ENCODE measurements at places on chromosomes 3 and 15. TPM values are rescaled to one million over a fixed set of nuclear protein-coding genes. Genes with fewer than 3 reads are reported as not detected.

The CYP8B1 gene
- total RNA-seq, result not detected

The CEMIP gene
- total RNA-seq, result 0.59 TPM

The CD86 gene
- 7.3 TPM for total RNA-seq

The GTF2A2 gene
- total RNA-seq, result 40.7 TPM

The PLXNA1 gene
- 21.3 TPM for total RNA-seq

The CCR9 gene
- not detected for total RNA-seq

The ELL3 gene
- 9.0 TPM for total RNA-seq

The SNX4 gene
- total RNA-seq, result 51.4 TPM

The DLEC1 gene
- 0.98 TPM for total RNA-seq

The BUB1B gene
- total RNA-seq, result 0.33 TPM

The RHCG gene
- total RNA-seq, result 0.66 TPM

The TMEM108 gene
- 0.98 TPM for total RNA-seq

The CHRFAM7A gene
- 0.73 TPM for total RNA-seq

The TYRO3 gene
- 6.9 TPM for total RNA-seq

The ACAA1 gene
- total RNA-seq, result 83.9 TPM

The IGF1R gene
- 146 TPM for total RNA-seq

The TPRG1 gene
- 29.2 TPM for total RNA-seq

The ABHD2 gene
- total RNA-seq, result 80.3 TPM

DNA sequence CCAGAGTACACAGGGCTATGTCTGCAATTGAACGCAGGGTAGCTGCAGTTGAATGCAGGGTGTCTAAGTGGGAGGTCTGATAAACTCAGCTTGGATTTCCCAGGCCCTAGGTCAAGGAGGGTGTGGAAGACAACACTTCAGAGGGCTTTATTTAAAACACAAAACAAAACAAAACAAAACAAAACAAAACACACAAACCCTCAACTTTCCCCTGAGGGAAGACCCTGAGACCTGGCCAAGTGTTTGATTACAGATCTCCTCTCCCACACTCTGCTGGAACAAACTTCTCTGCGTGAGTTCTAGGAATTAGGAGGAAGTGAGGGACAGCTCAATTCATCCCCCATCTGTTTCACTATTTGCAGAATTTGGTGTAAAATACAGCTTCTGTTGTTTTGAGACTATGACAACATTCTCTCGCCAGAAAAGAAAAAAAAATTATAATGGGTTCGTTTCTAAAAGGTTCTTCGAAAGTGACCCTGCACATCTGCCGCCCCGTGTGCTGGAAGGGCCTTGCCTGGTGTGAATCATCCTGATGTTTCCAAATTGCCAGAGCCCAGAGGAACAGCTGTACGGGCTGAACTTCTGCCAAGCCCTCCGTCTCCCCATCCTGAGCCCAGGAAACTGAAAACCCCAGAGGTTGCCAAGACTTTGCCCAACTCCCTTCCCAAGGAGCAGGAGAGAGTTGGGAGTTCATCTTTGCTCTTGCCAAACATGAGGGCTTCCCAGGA lies 73.3 kb upstream of the RAD18 start:
- no peak for DNase-seq

- no peak for DNase-seq
These were observed 103.3 kb downstream of the STT3B start for GRCh38 chr3:31636049-31636448.

GRCh38 chr3:33658621-33658990 lies 59.4 kb downstream of the CLASP2 start:
- no peak for DNase-seq

- DNase-seq, result no peak
These were observed 23.7 kb downstream of the CFAP92 start for GRCh38 chr3:128969993-128970739.

DNA sequence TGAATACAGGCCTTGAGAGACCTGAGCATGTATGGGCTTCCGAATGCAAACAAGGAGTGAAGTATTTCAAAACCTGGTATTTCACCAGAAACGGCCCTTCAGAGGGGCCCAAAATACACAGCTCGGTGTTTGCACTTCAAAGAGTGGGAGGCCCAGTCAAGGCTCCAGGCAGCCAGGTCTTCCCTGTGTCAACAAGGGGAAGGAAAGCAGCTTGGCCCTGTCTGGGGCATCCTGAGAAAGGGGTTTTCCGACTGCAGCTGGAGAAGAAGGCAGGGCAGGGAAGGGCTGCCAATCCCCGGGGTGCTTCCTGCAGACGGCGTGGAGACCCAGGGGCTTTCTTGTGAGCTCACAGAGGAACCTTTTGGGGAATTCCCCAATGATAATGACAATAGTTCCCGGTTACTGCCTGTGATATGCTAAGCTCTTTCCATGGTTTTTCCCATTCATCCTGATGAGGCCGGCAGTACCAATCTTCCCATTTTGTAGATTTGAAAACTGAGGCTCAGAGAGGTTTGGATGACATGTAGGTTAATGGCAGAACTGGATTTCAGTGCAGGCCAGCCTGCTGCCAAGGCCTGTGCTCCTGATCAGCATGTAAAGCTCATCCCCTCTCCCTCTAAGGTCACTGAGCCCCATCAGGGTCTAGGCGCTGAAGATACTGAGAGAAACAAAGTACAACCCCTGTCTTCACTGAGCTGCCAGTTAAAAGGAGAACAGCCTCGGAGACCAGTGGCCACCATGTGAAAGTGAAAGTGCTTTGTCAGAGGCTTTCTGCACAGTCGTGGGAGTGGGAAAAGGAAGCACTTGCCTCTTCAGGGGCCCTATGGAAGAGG lies 43.0 kb upstream of the TLE3 start:
- no peak for DNase-seq

GRCh38 chr15:73677146-73677607 lies 7.0 kb upstream of the CD276 start:
- peak; percentile 67 for DNase-seq

DNA sequence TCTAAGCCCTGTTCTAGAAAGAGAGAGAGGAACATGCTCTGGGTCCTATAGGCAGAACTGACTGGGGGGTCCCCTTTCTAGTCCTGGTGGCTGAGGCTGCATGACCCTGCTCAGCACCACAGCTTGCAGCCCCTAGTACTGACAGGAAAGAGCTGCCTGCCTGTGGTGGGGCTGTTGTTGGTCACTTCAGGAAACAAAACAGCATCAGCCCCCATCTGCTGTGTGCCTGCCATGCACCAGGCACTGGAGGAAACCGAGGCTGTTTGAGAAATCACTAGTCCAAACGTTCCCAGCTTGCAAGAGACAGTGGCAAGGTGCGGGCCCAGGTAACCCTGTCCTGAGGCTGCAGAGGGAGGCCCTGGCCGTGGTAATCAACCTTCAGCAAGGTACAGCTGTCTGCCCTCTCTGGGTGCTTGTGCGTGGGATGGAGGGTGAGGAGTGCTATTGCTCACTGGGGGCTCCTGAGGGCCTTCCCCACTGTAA lies 90.6 kb downstream of the IQSEC1 start:
- no peak for DNase-seq

DNA sequence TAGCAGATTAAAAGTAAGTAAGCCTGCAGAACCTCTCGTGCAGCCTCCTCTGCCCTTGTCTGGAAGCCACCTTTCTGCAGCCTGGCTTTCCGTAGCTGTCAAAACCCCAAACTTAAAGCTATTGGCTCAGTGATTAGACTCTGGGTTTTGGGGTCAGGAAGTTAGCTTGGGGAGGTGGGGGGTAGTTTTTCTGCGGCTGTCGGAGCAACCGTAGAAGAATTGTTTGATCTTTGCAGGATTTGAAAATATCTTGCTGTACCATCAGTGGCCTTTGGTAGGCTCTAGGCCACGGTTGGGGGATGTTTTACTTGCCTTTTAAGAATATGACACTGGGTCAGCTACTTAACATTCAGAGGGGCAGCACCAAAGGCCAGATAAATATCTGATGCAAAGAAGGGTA lies 88.4 kb upstream of the RASGRP1 start:
- DNase-seq, result no peak

- DNase-seq, result peak; percentile 75
These were observed 3.5 kb downstream of the DUSP7 start for GRCh38 chr3:52052831-52053306.

GRCh38 chr3:134211797-134212196 lies 38.9 kb downstream of the RYK start:
- DNase-seq, result no peak

- DNase-seq, result no peak
These were observed 81.2 kb upstream of the PLXND1 start for GRCh38 chr3:129687586-129688125.

DNA sequence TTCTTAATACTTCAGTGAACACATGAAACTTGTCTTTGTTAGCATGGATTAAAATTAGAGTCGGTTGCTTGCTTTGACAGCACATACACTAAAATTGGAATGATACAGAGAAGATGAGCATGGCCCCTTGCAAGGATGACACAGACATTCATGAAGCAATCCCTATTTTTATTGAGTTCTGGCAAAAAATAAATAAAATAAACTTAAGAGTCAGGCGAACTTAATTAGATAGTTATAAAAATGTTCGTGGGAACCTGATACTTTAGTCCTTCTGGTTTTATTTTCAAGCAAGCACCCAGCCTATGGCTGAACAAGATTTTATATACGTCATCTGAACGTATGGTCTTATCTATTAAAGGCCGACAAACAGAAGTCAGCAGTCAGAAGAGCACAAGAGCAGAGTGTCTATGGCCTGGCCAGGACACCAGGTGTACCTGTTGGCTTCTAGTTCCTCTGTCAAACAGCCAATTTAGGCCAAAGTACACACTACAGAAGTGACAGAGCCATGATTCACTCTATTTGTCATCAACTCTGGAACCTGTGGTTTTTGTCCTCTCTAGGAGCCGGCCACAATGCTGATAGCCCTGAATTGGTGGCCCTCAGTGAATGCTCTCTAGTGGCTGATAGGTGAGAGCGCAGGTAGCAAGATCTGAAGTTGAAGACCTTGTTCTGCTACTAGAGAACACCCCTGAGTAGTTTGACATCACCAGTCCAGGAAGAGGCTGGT lies 64.3 kb downstream of the LEO1 start:
- no peak for DNase-seq

GRCh38 chr3:174973465-174973864 lies 114.3 kb downstream of the NAALADL2 start:
- DNase-seq, result no peak

DNA sequence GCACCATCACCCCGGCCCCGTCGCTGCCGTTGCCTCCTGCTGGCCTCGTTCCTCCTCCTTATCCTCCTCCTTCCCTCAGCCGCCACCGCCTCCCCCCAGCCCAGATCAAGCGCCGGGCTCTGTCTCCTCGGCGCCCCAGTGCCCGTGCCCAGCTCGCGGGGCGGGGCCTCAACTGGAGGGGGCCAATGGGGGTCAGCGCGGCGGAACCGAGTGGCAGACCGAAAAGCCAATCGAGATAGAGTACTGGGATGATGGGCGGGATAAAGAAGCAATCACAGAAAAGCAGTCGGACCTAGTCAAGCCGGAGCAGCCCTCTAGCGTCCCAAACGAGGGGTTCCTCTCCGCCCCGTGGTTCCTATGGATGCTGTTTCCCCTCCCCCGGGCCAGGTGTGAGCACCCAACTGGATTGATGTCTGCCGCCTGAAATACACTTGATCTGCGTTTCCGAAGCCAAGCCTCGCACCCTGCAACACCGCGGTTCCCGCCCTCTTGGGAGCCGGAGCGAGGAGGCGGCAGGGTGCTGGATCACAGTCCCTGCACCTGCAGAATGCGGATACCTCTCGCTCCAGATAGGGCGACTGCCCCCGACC lies at the start of gene FRMD5:
Gene FRMD5 (minus strand): TSS at position 121 of the 590 bp plus-strand sequence.
- DNase-seq, result peak; percentile 87

GRCh38 chr15:100207053-100207452 lies 134.7 kb downstream of the ADAMTS17 start:
- DNase-seq, result no peak

- no peak for DNase-seq
These were observed 495.3 kb upstream of the AGTR1 start for GRCh38 chr3:148202386-148202785.

DNA sequence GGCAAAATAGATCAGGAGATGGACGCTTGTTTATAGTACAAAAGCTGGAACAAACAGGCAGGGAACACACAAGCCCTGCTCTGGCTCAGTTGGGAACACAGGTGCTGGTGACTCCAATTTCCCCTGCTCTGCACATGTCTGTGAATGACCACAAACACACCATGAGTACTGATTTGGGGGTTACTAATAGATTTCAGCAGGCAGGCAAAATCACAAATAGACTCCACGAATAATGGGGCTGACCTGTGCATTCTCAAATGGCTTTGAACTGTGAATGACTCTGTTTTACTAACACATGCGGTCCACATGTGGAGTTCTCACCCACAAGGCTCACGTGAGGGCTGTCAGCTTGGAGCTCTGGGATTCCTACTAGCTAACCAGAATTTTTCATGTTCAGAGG lies 3.9 kb downstream of the RTP3 start:
- no peak for DNase-seq

GRCh38 chr15:38065721-38066345 lies 131.4 kb downstream of the TMCO5A start:
- no peak for DNase-seq

DNA sequence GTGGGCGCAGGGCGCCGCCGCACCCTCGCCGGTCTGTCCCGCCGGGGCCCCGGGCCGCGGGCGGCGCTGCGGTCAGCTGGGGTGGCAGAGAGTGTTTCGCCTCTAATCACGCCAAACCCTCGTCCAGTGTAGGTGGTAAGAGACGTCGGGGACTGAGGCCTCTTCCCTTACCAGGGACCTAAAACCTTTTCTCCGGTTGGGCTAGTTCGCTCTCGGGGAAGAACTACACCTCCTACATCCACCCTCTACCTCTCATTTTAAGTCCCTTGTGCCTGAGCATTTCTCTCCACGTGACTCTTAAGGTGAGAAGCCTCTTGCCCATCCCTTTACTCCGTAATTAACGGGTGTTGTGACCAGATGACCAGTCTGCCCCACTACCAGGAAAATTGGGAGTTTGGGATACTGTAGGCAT lies 520 bp downstream of the TMEM42 start:
- no peak for DNase-seq

DNA sequence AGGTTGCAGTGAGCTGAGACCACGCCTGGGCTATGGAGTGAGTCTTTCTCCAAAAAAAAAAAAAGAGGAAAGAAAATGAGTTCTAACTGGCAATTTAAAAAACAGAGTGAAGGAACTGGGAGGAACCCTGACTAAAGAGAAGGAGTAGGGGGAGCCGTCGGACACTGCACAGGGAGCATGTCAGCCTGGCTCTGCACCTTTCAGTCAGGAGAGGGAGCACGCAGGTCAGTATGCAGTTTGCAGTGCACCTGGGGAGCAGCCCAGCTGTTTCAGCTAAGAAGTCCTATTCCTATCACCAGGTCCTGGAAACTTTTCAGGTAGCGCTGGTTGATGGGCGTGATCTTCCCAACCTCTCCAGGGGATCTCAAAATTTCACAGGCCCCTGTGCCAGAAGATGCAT lies 14.9 kb upstream of the ZXDC start:
- no peak for DNase-seq

- DNase-seq, result no peak
These were observed 7.7 kb upstream of the FLNB start for GRCh38 chr3:58000306-58001085.

GRCh38 chr3:150680562-150680961 lies 23.2 kb downstream of the ERICH6 start:
- DNase-seq, result no peak

- no peak for DNase-seq
These were observed 150.5 kb upstream of the SLC2A2 start for GRCh38 chr3:171177056-171177455.

- DNase-seq, result no peak
These were observed 113.0 kb downstream of the NLGN1 start for GRCh38 chr3:173510565-173510964.

GRCh38 chr3:61742006-61742405 lies 180.6 kb downstream of the PTPRG start:
- no peak for DNase-seq
